GM04503 (cell line): ENCODE measurements at places on chromosomes 4 and X.

- DNase-seq, result no peak
Observed at GRCh38 chrX:120365320-120365719, 3.4 kb downstream of the ATP1B4 start.

GRCh38 chrX:119008110-119008744, 33.8 kb downstream of the LONRF3 start:
- DNase-seq, result no peak

GRCh38 chr4:174314770-174315169, 31.1 kb downstream of the CEP44 start:
- DNase-seq, result peak; percentile 16

- DNase-seq, result peak; percentile 80
Observed at GRCh38 chr4:53714236-53715140, 123.2 kb upstream of the LNX1 start.

GRCh38 chrX:115561605-115562479, 868 bp downstream of the PLS3 start:
- no peak for DNase-seq

DNA sequence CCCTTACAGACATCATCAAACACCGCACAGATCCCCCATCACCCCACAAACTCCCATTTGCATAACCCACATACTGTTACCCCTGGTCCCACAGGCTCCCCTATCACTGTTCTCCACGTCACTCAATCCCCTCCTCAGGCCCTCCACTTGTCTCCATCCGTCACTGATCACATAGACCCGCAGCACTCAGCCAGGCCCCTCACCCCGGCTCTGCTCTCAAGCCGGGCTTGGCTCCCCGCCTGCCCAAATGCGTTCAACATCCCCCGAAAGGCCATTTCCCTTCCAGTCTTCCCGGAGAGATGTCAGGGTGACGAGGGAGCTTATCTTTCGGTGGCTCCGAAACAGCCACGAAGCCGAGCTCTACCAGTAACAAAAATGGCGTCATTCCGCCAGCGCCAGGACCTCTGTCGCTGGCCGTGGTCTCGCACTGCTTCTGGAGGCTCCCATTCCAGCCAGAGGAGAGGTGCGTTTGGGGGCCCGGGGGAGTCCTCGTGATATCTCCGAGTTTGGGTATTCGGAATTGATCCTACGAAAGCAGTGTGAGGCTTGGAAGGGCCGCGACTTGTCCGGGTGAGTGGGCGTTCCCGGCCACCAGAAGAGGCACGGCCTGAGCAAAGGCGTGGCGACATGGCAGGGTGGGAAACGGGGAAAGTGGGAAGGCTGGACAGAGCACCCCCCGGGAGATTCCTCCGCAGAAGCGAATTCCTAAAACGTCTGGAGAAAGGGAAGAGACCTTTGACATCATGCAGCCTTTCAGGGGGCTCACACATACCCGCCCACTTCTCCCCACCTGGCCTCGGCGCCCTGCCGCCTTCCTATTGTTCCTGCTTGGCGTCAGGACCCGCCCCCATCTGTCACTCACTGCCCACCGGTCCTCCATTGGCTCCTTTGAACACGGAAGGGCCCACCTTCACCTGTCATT, at the start of gene ZNF630:
Gene ZNF630 (minus strand): TSS at position 577 of the 922 bp plus-strand sequence. CDS start 4,754 bp downstream, outside the sequence.
- no peak for DNase-seq
